IPS-NIHi11 (cell line): ENCODE measurements at places on chromosomes 1 and 21.

GRCh38 chr1:50591598-50591997 lies 168.4 kb upstream of the DMRTA2 start:
- DNase-seq: no peak

DNA sequence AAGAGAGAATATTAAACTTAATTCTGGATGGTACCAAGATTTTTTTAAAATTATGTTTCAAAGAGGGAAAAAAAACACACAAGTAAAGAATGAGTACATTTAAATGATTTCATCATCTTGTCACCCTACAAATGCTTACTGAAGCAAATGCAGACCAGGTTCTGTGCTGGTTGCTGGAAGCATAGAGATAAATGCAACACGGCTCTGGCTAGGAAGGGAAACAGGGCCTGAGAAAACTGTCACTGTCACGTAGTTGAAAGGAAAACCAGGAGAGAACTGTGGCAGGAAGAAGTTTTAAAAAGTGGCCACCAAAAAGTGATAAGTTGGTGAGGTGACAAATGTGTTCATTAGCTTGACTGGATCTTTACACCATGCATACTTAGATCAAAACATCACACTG lies 336.9 kb upstream of the NFIA start:
- no peak for DNase-seq

DNA sequence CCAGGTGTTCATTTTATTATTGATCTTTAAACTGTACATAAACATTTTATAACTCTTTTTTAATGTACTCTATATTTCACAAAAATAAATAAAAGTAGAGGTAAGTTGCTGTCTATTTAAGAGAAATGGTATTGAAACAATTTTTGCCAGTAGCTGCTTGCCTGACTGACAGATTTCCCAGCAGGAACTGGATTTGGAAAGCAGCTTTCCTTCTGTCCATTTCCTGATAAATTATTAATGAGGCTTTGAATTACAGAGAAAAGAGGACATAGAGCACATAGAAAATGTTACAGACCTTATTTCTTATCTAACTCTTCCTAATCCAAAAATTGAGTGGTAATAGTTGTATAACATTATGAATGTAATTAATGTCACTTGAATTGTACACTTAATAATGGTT lies 79.7 kb upstream of the BCL10 start:
- no peak for DNase-seq

DNA sequence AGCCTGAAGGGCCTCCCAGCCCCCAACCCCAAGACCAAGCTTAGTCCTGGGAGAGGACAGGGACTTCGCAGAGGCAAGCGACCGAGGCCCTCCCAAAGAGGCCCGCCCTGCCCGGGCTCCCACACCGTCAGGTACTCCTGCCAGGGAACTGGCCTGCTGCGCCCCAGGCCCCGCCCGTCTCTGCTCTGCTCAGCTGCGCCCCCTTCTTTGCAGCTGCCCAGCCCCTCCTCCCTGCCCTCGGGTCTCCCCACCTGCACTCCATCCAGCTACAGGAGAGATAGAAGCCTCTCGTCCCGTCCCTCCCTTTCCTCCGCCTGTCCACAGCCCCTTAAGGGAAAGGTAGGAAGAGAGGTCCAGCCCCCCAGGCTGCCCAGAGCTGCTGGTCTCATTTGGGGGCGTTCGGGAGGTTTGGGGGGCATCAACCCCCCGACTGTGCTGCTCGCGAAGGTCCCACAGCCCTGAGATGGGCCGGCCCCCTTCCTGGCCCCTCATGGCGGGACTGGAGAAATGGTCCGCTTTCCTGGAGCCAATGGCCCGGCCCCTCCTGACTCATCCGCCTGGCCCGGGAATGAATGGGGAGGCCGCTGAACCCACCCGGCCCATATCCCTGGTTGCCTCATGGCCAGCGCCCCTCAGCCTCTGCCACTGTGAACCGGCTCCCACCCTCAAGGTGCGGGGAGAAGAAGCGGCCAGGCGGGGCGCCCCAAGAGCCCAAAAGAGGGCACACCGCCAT lies 21.9 kb upstream of the ARF1 start:
- DNase-seq: no peak

GRCh38 chr1:14184454-14184853 lies 414.0 kb upstream of the KAZN start:
- no peak for DNase-seq

- no peak for DNase-seq
These were observed 2.1 kb downstream of the PLEKHG5 start for GRCh38 chr1:6489383-6489765.

DNA sequence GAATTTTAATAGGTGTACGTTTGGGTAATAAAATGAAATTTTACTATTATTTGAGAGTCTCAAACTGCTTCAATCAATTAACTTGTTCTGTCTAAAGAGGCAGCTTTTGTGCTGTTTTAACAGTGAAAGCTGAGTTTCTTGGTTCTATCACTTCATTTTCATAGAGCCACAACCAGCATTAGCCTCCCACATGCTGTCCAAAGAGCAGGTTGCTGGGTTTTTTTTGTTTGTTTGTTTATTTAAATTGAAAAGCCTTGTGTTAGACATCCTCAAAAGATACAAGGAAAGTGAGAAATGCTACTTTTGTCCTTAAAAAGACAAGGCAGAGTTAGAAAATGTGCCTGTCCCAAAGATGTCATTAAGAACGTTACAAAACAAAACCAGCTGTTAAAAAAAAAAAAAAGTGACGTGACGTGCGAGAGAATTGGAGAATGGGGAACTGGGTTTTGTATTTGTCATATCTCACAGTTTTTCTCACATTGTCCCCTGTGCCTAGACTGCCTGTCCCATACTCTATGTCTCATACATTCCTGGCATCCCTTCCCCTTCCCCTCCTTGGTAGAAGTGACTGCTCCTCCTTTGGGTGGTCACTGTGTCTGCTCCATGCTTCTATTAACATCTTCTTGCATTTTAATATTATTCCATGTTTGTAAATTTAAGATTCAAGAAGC lies 63.1 kb upstream of the CD34 start:
- no peak for DNase-seq

- DNase-seq: no peak
These were observed 37.0 kb upstream of the PRSS38 start for GRCh38 chr1:227778401-227778947.
